ENCODE measurements at places on chromosomes 4 and X. TPM values are rescaled to one million over a fixed set of nuclear protein-coding genes. Genes with fewer than 3 reads are reported as not detected.
A peak's percentile ranks its signal among the peaks of the same experiment; 100 is the strongest.

TEX13B gene
- not detected for total RNA-seq

LGI2 gene
- total RNA-seq = not detected

PWWP3B gene
- 0.03 TPM for total RNA-seq

SATL1 gene
- total RNA-seq = not detected

PCDH7 gene
- 43.2 TPM for total RNA-seq

IL13RA2 gene
- total RNA-seq = 0.85 TPM

ADH1B gene
- not detected for total RNA-seq

RTL3 gene
- not detected for total RNA-seq

PHOX2B gene
- total RNA-seq = not detected

CCNB3 gene
- 0.14 TPM for total RNA-seq

CTAG1B gene
- not detected for total RNA-seq

STEEP1 gene
- total RNA-seq = 26.5 TPM

- no peak for DNase-seq
Observed at GRCh38 chr4:136829280-136829679, 703.0 kb downstream of the PCDH18 start.

GRCh38 chr4:38982361-38983095, 49.7 kb downstream of the TMEM156 start:
- DNase-seq = no peak

DNA sequence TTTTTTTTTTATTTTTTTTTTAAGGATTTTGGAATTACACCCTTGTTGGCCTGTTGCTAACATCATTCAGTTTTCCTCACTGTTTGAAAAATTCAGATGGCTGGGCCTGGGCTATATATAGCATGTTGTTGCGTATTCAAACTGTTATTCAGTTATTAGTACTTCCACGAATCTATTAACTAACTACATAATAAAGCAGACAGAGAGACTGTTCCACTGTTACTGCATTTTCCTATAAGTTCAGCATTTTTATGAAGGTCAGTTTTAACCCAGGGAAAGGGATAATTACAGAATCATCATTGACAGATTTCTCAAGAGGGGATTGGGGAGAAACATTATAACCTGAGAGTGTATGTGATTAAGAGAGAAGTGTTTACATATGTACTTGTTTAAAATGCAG, 3.1 kb downstream of the DOCK11 start:
- no peak for DNase-seq

DNA sequence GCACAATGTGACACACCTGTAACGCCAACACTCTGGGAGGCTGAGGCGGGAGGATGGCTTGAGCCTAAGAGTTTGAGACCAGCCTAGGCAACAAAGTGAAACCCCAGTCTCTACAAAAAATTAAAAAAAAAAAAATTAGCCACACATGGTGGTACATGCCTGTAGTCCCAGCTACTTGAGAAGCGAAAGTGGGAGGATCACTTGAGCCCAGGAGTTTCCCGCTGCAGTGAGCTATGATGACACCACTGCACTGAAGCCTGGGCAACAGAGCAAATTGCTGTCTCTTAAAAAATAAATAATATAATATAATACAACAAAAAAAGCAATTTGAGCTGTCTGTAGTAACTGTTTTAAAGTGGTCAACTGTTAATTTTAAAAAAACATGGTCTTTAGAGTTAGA, 13.2 kb downstream of the SPOCK3 start:
- no peak for DNase-seq

- no peak for DNase-seq
Observed at GRCh38 chr4:158812133-158812532, 43.3 kb downstream of the FNIP2 start.

DNA sequence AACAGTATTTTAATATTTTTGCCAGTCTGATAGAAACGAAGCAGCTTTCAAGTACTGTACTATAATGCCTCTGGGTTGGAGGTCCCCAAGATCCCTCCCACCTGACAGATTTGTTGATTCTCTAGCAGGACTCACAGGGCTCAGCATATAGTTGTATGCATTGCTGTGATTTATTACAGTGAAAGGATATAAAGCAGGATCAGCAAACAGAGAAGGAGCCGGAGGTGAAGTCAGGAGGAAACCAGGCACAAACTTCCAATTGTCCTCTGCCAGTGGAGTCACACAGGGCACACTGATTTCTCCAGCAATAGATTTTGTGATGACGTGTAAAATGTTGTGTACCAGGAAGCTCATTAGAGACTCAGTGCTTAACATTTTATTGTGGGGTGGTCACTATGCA, 19.0 kb downstream of the USP53 start:
- DNase-seq = no peak

DNA sequence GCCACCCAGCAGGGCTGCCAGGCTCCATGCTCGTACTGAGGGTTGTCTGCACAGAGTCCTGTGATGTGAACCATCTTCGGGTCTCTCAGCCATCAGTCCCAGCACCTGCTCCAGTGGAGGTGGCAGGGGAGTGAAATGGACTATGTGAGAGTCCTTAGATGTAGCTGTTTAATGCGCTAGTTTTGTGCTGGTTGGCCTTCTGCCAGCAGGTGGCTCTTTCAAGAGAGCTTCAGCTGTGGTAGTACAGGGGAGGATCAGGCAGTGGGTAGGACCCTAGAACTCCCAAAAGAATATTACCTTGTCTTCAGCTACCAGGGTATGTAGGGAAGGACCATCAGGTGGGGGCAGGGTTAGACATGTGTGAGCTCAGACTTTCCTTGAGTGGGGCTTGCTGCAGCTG, 1066.0 kb downstream of the GLUD2 start:
- DNase-seq = no peak

- no peak for DNase-seq
Observed at GRCh38 chr4:1544861-1545281, 138.6 kb upstream of the NKX1-1 start.

GRCh38 chr4:132275583-132276121, 873.4 kb upstream of the PCDH10 start:
- peak; percentile 26 for DNase-seq

DNA sequence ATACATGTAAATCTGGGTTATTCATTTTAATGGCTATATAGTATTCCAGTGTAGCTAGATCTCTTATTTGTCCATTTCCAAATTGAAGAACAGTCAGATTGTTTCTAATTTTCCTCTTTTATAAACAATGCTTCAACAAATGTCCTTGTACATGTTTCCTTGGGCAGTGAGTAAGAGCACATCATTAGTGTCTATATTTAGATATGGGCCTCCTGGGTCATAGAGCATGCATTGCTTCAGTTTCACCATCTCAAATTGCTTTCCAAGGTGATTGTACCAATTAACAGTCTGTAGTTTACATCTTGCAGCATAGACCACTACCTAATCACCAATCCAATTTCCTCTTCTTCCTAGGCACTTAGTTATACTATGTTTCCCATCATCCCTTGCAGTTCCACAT, 13.4 kb downstream of the PHKA2 start:
- DNase-seq = no peak

- DNase-seq = no peak
Observed at GRCh38 chrX:133677123-133678063, 262.1 kb upstream of the GPC4 start.

DNA sequence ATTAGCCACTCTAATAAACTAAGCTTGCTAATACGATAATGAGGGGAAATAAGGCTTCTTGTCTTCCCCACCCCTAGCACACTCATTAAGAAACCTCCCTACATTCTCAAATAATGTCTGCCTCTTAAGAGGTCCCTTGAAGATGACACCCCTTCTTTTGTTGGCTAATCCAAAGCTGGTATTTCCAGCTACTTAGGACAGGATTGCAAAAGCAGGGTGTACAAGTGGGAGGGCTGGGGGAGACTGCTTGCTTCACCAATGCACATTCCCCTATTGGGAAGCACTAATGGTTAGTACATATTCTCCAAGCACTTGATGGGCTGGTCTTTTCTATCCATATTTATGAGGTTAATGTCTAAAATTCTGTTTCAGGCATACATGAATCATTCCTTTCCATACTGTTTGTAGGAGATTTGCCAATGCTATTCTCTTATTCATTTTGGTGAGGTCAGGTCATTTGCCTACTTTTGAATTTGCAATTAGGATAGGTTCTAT, 16.8 kb upstream of the TIMM8A start:
- no peak for DNase-seq

- peak; percentile 80 for DNase-seq
Observed at GRCh38 chr4:99998062-99998867, 48.2 kb upstream of the H2AZ1 start.

DNA sequence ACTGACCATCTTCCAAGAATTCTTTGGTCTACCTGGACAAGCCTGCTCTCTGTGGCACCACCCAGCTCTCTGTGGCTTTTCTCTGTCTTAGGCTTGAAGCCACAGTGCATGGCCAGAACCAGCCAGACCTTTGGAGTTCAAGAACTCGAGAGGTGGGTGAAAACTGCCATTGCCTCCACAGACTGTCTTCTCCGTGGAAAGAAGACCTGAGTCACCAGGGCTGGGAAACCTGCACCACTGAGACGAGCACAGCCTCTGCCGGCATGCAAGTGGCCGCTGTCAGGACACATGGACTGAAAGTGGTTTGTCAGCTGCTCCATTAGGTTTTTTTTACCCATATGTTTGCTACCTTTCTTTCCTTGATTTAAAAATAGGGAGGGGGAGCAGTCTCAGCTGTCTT, 74.5 kb downstream of the MGST2 start:
- DNase-seq = no peak

DNA sequence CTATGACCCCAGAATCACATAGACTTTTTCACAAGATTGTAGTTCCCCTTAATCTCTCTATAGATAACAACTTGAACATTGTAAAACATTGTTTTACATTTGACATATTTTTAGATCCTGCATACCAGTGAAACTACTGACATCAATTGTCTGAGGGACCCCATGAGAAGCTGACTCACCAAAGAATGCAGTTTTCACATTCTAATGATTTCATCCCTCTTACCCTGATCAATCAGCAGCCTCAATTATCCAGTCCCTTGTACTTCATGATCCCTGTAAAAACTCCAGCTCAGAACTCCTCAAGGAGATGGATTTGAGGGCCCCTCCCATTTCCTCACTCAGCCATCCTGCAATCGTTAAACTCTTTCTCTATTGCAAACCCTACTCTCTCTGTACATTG, 411.0 kb upstream of the NDST3 start:
- no peak for DNase-seq

DNA sequence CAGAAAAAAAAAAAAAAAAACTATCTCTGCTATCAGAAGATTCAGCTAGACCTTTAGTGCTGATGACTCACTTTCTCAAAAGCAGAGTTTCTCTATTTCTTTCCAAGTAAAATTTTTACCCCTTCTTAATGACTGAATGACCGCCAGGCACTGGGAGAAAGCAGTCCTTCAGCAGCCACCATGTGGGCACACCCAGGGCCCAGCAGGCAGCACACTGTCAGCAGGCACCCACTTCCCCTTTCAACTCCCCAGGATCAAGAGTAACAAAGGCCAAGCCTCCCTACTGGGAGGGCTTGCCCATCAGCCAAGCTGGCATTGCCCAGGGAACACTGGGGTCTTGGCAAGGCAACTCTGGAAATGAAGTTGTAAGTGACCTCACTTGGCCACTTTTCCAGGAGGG, 201.9 kb upstream of the MAMLD1 start:
- no peak for DNase-seq

DNA sequence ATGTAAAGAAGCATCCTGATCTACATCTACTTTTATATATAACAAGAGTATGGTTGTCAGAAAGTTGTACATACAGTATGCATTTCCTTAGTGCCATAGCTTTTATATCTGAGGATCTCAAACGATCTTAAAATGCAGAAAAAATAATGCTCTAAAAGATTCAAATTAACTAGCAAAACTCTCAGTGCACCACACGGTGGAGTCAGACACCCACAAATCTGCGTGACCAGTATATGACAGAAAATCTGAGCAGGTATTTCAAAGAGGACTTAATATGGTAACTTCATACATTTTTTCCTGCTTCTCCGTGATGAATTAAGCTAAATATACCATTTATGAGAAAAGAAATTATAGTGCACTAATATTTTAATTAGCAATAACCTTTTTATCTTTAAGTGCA, 803.0 kb downstream of the DMD start:
- no peak for DNase-seq

- DNase-seq = no peak
Observed at GRCh38 chr4:47406408-47406807, 57.1 kb downstream of the COMMD8 start.

DNA sequence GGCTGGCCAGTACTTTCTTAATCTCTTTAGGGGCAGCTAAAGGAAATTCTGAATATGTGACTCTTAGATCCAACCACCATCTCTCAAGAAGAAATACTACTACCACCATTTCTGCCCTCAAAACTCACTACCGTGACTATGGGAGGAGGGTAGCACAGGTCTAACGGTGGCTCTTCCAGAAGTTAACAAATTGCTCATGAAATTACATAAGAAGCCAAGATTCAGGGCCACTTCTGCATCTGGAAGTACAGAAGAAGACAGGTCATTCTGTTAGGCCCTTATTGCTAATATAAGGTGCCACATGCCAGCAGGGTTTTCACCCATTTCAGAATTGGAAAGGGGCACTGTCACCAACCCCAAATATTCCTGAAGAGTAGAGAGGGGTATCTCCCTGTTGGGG, 19.6 kb upstream of the NKRF start:
- DNase-seq = no peak

GRCh38 chr4:40908297-40908696, 158.5 kb downstream of the NSUN7 start:
- DNase-seq = peak; percentile 87

DNA sequence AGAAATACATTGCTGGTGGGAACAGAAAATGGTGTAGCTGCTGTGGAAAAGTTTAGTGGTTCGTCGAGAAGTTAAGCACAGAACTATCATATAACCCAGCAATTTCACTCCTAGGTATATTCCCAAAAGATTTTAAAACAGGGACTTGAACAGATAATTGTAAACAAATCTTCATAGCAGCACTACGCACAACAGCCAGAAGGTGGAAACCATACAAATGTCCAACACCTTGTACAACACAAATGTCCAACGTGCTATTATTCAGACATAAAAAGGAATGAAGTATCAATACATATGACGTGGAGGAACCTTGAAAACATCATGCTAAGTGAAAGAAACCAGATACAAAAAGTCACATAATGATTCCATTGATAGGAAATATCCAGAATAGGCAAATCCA, 37.9 kb downstream of the CUL4B start:
- DNase-seq = no peak

DNA sequence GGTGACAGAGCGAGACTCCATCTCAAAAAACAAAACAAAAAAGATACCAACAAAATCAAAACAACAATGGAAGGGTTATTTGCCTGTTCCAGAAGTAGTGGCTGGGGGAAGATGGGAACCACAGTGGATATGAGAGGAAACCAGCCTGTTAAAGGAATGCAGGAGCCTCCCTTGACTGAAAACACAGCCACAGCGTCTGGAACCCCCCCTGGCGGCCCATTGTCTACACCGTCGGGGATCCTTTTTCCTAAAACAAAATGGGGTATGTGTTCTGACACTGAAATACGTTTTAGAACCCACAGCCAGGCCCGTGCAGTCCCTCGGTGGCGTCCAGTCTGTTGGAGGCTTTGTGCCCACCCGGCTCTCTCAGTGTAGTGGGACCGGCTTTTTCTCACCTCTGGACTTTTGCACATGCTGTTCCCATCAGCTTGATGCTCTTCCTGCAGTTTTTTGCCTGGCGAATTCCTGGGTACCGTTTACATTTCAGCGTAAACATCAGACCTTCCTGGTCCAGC, 19.6 kb downstream of the PIGG start:
- no peak for DNase-seq

Data from foreskin keratinocyte (primary cell).